IMR-90 (cell line): ENCODE measurements at places on chromosomes 7 and 10.

GRCh38 chr10:90075995-90076394 is 374.6 kb downstream of the KIF20B start:
- DNase-seq: no peak

GRCh38 chr10:96401036-96401435 is 42.2 kb upstream of the OPALIN start:
- no peak for DNase-seq

GRCh38 chr10:35027567-35027966 is 62.6 kb downstream of the CUL2 start:
- DNase-seq: peak; percentile 39

- peak; percentile 67 for DNase-seq
These were observed 101.0 kb upstream of the AGR3 start for GRCh38 chr7:16982640-16983350.

DNA sequence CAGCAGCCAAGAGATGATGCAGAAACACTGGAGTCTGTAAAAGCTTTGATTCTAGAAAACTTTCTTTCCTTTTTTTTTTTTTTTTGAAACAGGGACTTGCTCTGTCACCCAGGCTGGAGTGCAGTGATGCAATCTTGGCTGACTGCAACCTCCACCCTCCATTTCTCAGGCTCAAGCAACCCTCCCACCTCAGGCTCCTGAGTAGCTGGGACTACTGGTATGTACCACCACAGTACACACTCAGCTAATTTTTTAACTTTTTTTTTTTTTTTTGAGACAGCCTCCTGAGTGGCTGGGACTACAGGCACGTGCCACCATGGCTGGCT is 17.0 kb upstream of the BAG3 start:
- no peak for DNase-seq

DNA sequence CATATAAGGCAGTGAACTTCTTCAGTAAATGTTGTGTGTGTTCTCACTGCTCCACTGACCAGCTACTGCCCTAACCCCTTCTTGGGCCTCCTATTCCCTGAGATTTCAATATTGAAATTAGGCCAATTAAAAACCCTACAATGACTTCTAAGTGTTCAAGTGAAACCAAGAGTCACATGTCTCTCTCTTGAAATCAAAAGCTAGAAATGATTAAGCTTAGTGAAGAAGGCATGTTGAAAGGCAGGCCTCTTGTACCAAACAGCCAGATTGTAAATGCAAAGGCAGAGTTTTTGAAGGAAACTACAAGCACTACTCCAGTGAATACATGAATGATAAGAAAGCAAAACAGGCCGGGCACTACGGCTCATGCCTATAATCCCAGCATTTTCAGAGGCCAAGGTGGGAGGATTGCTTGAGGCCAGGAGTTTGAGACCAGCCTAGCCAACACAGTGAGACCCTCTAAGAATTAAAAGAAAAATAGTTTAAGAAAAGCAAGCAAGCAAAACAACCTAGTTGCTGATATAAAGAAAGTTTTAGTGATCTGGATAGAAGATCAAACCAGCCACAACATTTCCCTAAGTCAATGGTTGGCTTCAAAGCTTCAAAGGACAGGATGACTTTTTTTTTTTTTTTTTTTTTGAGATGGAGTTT is 22.3 kb downstream of the BRAF start:
- DNase-seq: no peak

GRCh38 chr7:55065079-55065478 is 46.3 kb downstream of the EGFR start:
- DNase-seq: peak; percentile 99

DNA sequence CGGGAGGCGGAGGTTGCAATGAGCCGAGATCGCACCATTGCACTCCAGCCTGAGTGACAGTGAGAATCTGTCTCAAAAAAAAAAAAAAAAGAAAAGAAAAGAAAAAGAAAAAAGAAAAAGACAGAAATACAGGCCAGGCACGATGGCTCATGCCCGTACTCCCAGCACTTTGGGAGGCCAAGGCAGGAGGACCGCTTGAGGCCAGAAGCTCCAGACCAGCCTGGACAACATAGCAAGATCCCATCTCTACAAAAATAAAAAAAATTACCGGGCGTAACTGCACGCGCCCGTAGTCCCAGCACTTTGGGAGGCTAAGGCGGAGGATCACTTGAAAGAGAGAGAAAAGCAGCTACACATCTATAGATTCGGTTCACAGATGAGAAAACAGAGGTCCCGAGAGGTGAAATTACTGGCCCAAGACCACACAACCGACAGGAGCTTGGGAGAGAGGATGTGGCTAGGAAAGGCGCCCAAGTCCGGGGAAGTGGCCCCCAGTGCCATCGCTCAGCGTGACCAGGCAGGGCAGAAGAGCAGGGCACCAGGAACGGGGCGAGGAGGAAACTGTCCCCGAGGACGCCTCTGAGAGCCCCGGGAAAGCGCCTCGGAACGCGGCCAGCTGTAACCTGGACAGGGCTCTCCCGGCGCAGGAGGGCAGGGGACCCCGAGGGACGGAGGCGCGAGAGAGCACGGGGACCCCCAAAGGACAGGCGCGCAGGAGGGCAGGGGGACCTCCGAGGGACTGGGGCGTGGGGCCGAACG is 612 bp downstream of the SNX8 start:
- no peak for DNase-seq

GRCh38 chr7:2120841-2121830 is 111.6 kb downstream of the MAD1L1 start:
- no peak for DNase-seq

- DNase-seq: no peak
These were observed 605.5 kb downstream of the XPNPEP1 start for GRCh38 chr10:109317746-109318366.

DNA sequence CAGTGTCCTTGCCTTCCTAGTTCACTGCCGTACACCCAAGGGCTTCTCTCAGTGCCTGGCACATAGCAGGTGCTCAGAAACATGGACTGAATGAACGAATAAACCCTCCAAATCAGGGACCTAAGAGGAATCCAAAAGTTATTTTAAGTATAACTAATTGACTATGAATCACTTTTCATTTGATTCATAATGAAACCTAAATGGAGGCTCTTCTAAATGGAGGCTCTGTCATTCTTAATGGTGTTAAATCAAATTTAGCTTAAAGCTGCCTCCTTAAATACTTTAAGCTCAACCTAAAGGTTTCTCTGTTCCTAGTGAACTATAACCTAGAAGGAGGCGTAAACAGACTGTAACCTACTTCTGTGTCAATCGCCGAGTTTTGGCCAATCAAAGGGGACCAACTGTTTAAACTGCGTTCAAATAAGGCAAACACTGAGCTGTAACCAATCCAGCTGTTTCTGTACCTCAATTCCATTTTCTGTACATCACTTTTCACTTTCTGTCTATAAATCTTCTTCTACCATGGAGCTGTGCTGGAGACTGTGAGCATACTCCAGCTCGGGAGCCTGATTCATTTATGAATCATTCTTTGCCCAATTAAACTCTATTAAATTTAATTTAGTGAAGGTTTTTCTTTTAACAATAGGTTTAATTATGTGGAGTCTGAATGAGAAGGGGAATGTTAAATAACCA is 11.0 kb downstream of the PYROXD2 start:
- DNase-seq: peak; percentile 75

- no peak for DNase-seq
These were observed 24.0 kb downstream of the VOPP1 start for GRCh38 chr7:55548295-55548731.

GRCh38 chr7:55552320-55553023 is 19.8 kb downstream of the VOPP1 start:
- DNase-seq: peak; percentile 90

DNA sequence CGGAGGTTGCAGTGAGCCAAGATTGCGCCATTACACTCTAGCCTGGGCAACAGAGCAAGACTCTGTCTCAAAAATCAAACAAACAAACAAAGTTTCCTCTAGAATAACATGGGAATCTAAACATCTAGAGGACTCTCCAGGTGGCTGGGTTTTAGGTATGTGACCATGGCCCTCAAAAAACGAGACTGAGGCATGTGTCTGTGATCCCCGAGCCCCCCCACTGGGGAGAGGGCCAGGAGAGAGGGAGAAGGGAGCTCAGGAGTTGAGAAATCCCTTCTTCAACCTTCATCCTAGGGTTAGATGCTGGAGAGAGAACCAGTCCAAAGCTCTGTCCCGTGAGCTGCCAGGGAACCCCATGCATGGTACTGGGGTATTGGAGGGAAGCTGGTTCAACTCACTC is 188.0 kb upstream of the LYZL2 start:
- no peak for DNase-seq

GRCh38 chr7:131370523-131370968 is 42.9 kb downstream of the MKLN1 start:
- peak; percentile 66 for DNase-seq

DNA sequence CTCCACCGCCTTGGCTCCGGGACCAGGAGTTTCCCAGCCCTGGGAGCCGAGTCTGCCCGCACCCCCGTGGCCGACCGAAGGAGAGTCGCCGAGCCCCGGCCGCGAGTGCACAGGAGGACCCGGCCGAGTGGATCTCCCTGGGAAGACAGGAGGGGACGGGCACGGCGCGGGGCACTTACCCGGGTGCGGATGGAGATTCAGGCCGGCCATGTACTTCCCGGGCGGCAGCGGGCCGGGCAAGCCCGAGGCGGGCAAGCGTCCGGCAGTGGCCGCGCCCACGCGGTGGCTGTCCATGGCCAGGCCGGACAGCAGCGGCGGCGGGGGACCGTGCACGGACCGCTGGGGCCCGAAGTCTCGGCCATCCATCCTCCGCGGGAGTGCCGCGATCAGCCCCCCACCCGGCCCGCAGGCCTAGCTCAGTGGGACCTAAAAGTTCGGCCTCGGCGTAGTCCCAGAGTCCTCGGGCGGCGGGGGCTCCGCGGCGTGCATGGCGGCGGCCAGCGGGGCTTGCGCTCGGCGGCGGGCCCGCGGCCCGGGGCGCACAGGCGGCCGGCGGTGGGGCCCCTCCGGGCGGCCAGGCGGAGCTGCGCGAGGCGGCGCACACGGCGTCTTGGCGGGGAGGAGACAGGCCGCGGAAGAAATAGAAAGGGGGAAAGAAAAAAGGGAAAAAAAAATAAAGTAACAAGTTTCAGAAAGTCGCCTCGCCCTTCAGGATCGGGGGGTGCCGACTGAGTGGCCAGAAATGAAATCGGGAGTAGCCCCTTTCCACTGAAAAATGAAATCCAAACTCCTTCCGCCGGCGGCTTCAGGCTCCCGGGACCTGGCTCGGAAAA is 2.5 kb downstream of the TNRC18 start:
- no peak for DNase-seq

GRCh38 chr7:41501006-41501405 is 201.9 kb downstream of the INHBA start:
- no peak for DNase-seq

DNA sequence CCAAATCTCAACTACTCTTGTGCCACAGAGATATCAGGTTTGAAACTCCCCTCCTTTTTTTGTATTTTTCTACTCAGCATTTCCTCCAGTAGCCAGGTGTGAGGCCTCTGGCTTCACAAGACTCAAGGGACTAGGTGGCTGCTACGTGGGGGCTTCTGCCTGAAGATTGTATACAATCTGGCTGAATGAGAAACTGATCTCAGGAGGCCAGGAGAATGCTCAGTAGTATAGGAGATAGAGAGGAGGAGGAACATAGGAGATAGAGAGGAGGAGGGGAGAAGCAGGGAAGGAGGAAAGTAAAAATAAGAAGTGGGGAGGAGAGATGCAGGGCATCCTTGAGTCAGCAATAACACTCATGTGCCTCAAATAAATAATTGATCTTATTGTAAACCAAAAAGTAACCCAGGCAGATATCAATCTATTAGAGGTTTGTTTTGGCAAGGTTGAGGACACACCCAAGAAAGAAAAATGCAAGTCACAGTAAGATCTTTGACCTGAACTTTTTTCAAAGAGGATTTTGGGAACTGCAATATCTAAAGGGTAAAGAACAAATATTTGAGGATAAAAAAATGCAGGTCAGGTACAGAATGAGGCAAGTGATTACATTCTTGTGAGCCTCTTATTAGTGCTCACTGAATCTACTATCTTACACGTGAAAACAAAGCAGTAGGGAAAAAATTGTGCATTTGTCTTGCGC is 36.8 kb downstream of the AKR1C8 start:
- DNase-seq: no peak

- no peak for DNase-seq
These were observed 11.4 kb downstream of the NET1 start for GRCh38 chr10:5423771-5424170.

- no peak for DNase-seq
These were observed 111.6 kb downstream of the PRTFDC1 start for GRCh38 chr10:24840784-24841183.

DNA sequence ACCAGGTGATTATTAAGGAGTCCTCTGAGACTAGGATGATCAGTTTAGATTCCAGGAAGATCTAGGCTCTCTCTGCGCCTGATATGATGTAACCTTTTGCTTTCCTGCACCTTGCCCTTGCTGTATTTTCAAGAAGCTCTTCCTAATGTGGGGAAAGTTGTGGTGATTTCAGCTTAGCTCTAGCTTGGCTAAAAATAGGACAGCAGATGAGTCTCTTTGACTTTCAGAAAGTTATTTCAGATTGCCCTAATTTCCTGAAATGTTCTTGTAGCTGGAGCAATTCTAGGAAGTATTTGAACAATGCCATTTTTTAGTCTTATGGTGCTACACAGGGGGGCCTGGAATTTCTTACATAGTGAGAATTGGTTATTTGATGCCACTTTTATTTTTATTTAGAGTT is 3.8 kb downstream of the LCOR start:
- peak; percentile 34 for DNase-seq

DNA sequence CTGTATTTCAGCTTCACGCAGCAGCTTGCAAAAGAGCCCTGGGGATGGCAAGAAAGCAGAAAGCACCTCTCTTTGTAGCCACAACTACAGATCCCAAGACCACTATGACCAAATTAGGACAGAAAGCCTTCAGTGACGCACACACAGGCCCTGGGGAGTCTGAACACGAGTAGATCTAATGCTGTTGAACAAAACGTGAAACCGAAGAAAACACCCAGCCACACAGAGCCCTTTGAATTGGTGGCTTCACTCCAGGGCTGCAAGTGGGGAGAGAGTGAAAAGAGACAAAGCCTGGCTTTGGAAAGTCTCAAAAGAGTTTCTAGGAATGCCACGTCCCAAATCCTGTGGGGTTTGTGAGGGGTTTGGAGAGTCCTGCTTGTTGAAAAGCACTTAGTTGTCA is 28.4 kb downstream of the PLXNA4 start:
- no peak for DNase-seq

GRCh38 chr7:27955011-27955410 is 215.0 kb downstream of the TAX1BP1 start:
- DNase-seq: no peak

DNA sequence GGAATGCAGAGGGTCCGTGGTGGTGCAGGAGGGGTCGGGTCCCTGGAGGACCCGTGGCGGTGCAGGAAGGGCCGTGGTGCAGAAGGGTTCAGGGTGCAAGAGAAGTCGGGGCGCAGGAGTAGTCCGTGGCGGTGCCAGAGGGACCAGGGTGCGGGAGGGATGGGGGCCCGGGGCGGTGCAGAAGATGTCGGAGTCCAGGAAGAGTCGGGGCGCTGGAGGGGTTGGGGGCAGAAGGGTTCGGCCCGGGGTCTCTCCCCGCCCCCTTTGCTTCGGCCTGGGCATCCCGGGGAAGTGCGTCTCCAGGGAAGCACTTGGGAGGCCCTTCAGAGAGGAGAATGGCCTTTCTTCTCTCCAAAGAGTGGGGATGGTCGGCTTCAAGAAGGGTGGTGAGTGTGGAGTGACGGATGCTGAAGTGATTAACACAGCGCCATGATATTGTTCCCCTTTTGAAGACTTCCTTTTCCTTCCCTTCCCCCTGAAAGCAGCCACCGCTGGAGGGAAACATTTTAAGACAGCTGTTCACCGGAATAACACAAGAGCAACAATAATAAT is 997 bp downstream of the WDR37 start:
- DNase-seq: no peak
